ENCODE measurements at places on chromosomes 5 and 9.

GRCh38 chr9:79292731-79293280 is 279.0 kb upstream of the TLE4 start:
- DNase-seq, result no peak

- DNase-seq, result no peak
Measured at GRCh38 chr9:99628849-99629620, 192.7 kb upstream of the NR4A3 start.

DNA sequence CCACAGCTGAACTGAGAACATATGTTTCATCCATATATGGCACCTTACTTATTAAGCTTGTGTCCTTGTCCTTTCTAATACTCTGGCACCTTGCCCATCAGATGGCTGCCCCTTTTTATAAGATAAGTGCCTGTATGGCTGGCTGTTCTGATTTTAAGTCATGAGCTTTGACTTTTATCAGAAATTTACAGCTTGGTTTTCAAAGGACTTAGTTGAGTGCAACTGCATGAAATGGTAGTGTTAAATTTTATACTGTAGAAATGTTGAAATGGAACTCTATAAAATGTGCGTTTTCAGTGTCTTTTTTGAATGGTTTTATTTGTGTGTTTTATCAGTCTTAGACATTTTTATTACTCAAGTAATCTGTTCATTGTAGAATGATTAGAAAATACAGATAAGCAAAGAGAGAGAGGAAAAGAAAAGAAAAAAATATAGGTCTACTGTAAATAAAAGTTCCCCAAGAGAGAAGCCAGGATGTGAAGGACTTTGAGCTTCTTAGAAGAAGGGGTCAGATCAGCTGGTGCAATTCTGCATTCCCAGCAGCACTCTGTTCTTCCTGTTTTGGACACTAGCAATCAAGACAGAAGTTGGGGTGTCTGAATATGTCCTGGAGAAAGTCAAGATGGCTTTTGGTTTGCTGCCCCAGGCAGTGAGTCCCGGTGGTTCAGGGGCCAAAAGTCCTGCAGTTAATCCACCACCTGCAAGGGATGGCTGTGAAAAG is 38.9 kb downstream of the ARHGAP26 start:
- no peak for DNase-seq

DNA sequence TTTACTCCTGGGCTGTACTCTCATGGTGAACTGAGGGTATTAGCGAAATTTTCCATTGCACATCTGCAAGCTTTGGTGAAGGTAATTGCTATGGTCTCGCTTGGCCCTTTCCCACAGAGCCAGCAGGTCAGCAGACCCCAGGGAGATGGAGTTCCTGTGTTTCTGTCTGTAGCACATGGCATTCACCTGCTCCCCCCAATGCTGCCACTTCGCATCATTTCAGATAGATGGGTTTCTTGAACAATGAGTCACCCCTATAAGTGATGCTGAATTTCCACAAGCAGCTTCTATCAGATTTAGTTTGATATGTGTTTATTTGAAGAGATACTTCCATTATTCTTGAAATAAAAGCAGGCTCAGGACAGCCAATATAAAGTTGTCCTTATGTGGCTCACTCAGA is 117.8 kb downstream of the ERCC6L2 start:
- DNase-seq, result no peak

DNA sequence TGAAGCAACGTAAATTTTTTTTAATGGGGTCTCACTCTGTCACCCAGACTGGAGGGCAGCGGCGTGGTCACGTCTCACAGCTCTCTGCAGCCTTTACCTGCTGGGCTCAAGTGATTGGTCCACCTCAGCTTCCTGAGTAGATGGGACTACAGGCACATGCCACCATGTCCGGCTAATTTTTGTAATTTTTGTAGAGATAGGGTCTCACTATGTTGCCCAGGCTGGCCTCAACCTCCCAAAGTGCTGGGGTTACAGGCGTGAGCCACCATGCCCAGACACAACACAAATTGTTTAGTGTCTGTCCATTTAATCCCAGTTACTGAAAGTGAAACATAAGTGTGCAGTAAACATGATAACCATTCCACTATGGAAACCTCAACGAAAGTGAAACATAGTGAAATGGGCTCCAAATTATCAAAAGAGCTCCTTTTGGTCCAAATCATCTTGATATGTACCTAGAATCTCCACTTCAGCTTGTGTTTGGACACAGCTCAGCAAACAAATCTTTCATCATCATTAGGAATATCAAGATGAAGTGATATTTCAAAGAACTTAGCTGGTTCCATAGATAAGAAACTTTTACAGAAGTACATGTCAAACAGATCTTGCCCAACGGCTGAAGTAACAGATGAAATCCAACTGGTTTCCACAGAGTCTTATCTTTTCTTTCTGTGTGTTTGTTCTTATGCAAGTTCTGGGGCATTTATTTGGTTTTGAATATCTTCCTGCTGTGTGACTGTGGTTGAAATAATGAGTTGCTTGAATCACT is 41.2 kb upstream of the PLPP1 start:
- no peak for DNase-seq

GRCh38 chr5:172840432-172841154 is 6.5 kb downstream of the ERGIC1 start:
- no peak for DNase-seq

Data from kidney epithelial cell (primary cell).